NCI-H2029 treated with DMSO at 0.1 percent for 48 hours (cell line): ENCODE measurements at places on chromosomes 11 and 22.
A peak's percentile ranks its signal among the peaks of the same experiment; 100 is the strongest.

DNA sequence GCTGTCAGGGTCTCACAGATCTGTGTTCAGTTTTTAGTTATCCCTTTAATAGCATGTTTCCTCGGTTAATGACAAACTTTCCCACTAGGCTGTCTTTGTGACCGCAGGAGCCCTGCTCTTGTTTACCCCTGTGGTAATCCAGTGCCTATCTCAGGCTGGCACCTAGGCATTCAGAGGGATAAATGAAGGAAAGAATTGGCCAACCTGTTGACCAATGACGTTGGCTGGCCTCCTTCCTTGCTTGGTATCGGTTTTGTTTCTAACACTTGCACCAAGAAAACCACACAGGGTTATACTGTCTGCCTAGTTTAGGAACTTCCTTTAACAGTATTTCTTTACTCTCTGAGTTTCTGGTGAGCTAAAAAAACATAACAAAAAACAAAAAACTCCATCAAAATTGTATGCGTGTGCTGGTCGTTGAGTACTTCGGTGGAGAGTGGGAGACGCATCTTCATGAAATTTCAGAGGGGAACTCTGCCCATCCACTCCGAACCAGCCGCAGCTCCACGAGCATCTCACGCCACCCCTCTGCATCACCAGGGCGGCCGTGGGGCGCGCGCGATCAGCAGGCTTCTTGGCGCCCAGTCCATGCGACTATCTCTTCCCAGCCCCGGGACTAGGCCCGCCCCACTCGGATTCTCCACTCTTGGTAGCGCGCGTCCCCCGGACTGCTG, 563 bp upstream of the ENDOD1 start:
- no peak for DNase-seq

- DNase-seq: no peak
These were observed 4.8 kb downstream of the PKP3 start for GRCh38 chr11:398826-399225.

GRCh38 chr11:102879801-102880200, 5.0 kb upstream of the MMP12 start:
- DNase-seq: no peak

GRCh38 chr11:42253156-42253555, 793.7 kb upstream of the LRRC4C start:
- no peak for DNase-seq

DNA sequence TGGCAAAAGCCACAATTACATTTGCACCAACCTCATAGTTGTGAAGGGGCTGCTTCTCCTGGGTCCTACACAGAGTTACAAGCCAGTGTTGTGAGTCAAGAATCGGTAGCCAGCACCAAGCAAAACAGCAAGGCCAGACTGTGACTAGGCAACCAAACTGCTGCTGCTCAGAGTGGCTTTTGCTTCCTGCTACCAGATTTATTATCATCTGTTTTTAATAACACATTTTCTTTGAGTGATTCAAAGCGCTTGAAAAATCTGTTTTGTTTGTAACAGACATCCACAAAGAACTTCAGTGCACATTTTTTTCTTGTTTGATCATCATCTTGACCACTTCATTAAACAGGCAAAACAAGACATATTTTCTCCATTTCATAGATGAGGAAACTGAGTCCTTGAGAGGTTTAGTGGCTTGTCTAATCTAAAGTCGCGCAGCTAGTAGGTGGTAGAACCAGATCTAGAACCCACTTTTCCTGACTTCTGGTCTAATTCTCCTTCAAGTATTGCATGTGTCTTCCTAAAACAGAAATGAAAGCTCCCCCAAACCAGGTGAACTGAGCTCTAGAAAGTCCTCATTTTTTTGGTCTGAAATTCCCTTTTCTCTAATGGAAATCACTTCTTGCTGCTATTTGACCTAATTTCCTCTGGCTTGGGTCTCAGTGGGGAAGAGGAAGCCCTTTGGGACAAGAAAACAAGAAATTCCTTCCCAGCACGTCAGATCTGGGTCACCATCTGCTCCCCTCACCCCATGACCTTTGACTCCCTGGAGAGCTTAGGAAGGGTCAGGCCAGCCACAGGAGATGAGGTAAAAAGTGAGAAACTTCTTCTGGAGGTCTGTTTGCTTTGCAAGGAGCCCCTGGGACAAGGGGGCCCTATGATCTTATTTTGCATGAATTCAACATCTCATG, 39.9 kb downstream of the CWC15 start:
- DNase-seq: no peak

GRCh38 chr11:65792456-65792855, 5.6 kb downstream of the OVOL1 start:
- no peak for DNase-seq

DNA sequence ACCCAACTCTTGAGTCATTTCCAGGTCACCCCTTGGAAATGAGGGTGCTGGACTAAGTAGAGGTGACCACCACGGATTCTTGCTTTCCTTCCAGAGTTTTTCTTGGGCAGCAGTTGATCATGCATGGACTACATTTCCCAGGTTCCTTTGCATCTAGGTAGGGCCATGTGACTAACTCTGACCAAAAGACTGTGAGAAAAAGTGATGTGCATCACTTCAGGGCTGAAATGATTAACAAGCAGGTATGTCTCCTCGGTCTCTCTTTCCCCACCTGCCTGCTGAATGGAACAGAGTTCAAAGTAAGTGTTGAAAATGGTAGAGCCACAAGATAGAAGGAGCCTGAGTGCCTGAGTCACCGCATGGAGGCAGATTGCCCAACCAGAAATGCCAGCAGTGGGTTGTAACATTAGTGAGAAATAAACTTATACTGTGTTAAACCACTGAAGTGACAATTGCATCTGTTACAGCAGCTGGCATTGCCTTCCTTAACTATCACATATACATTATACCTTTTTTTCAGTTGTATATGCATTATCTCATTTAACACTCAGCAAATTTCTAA, 113.5 kb downstream of the MN1 start:
- DNase-seq: no peak

GRCh38 chr11:20050551-20051333, 109.5 kb downstream of the DBX1 start:
- no peak for DNase-seq

- no peak for DNase-seq
These were observed 8.9 kb upstream of the PLXNB2 start for GRCh38 chr22:50316114-50317065.

DNA sequence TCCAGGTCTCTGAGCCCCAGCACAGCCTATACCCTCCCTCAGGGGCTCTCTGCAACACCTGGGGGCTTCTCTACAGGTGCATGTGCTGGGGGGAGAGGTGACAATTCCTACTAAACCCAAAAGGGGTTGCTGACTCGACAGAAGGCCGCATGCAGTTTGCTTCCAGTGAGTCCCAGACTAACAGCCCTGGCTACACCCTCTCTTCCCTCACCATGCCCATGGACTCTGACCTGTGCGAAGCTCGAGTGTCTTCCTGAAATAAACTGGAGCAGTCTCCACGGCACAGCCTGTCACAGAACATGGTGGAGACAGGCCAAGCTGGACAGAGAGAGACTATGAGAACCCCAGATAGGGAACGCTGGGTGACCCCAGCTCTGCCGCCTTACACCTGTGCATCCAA, 16.6 kb downstream of the PLEKHA7 start:
- no peak for DNase-seq

DNA sequence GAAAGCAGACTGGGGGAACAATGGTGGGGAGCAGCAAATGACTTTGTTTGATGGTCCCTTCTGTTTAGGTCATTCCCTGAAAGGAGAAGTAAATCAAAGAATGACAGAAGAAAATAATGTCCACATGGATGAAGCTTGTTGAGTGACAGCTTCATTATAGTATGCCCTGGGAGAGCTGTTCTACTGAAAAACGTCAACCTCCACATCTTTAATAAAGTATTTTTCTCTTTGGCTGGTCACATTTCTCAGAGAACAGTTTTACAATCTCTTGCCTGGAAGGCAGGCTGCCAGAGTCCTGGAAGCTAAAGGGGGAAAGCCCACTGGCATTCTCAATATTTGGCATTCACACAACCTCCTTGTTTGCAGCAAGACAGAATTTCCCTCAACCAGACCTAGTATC, 287.9 kb downstream of the SWAP70 start:
- DNase-seq: no peak

DNA sequence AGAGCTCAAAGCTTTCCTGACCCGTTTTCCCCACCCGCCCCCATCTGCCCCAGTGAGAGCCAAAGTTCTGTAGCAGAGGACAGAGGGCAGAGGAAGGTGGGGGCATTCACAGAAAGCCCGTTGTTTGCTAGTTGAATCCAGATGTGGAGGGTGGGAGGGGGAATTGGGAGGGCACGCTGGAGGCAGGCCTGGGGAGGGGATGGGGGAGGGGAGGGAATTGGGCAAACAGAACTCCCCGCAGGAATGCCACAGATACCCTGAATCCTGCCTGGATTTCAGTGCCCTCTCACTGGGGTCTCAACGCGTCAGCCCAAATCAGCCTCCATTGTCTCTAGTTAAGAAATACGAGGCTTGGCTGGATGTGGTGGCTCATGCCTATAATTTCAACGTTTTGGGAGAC, 12.9 kb upstream of the OAF start:
- DNase-seq: no peak

- DNase-seq: no peak
These were observed 44.6 kb downstream of the PRCP start for GRCh38 chr11:82855616-82856015.

DNA sequence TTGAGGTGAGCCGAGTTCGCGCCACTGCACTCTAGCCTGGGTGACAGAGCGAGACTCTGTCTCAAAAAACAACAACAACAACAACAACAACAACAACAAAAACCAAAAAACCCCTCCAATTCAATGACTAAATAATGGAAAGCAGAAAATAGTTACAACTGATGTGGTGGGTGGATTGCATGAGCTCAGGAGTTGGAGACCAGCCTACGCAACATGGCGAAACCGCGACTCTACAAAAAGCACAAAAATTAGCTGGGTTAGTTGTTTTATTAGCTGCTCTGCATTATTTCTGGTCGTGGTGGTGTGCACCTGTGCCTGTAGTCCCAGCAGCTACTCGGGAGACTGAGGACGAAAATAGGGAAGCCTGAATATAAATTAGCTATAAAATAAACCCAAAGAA, 2.6 kb upstream of the PATL1 start:
- DNase-seq: no peak

DNA sequence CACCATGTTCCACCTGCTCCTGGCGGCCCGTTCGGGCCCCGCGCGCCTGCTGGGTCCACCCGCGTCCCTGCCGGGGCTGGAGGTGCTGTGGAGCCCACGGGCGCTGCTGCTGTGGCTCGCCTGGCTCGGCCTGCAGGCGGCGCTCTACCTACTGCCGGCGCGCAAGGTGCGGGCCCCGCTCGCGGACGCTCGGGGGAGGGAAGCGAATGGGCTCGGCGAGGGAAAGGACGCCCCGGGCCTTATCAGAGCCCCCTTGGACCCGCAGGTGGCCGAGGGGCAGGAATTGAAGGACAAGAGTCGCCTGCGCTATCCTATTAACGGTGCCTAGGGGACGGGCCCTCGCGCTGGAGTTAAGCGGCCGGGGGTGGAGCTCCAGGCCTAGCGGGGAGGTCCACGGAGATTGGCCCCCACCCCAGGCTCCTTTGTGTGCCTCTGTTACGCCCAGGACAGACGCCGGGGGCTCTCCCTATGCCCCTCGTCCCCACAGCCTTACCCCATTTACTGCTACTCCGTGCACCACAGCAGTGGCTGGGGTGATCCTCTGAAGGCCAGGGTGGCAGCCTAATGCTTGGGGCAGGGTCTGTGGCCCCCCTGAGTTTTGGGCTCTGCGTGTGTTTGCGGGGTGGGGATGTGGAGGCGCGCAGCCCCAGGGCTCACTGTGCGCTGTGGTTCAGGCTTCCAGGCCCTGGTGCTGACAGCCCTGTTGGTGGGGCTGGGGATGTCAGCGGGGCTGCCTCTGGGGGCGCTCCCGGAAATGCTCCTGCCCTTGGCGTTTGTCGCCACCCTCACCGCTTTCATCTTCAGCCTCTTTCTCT, 1.1 kb downstream of the TM7SF2 start:
- no peak for DNase-seq

GRCh38 chr22:21726650-21727049, 8.9 kb downstream of the YPEL1 start:
- no peak for DNase-seq

DNA sequence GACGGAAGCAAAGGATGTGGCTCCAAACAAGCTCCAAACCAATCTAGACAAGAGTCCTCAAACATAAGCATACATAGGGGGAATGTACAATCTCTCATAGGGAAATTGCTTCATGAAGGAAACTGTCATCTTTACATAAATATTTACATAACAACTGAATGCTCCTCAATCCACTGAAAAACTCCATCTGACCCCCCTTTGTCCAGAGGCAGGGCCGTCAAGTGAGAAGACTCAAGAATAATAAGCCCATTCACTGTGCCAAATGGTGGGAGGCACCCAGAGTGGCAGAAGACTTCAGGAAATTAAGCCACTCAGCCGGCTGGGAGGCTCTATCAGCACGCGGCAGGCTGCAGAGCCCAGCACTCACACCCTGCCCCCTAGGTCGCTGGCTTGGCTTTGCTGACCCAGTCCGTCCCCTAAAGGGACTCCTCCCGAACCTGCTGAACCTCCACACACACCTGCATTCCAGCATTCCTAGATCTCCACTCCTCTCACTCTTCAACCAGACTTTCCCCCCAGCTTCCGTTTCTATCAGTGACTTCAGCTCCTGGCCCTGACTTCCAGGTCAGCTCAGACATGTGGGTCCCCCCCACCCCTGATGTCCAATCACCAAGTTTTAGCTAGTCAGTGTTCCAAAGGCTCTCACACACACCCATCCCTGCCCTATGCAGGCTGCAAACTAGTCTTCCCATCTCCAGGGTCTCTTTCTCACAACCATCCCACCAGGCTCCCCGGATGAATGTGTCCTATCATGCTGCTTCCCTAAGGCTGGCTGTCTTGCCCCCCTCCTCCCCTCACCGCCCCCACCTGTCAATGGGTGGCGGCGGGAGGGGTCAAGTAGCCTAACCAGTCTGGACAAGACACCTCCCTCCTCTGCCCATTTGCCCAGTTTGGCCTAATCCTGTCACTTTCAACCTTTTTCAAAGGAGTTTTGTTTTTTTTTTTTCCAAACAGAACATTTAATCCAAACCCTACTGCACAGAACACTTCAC, 11.3 kb downstream of the VPS37C start:
- peak; percentile 77 for DNase-seq

- DNase-seq: no peak
These were observed 3.7 kb upstream of the SPON1 start for GRCh38 chr11:13958641-13959400.

- no peak for DNase-seq
These were observed 42.8 kb downstream of the YAP1 start for GRCh38 chr11:102153082-102153481.

- no peak for DNase-seq
These were observed 16.7 kb downstream of the INCENP start for GRCh38 chr11:62140304-62141110.

- DNase-seq: no peak
These were observed 1.6 kb downstream of the SMIM38 start for GRCh38 chr11:69157156-69157821.
